ENCODE measurements at places on chromosomes 5 and 9. TPM values are rescaled to one million over a fixed set of nuclear protein-coding genes. Genes with fewer than 3 reads are reported as not detected.

- no peak for DNase-seq
Measured at GRCh38 chr9:79868567-79869189, 296.9 kb downstream of the TLE4 start.

GRCh38 chr9:7828334-7828733 lies 28.8 kb upstream of the DMAC1 start:
- no peak for DNase-seq

GRCh38 chr5:115414406-115415142 lies 118.1 kb upstream of the CCDC112 start:
- DNase-seq = peak; percentile 59

GRCh38 chr5:58410441-58410840 lies 49.4 kb downstream of the PLK2 start:
- DNase-seq = peak; percentile 80

DNA sequence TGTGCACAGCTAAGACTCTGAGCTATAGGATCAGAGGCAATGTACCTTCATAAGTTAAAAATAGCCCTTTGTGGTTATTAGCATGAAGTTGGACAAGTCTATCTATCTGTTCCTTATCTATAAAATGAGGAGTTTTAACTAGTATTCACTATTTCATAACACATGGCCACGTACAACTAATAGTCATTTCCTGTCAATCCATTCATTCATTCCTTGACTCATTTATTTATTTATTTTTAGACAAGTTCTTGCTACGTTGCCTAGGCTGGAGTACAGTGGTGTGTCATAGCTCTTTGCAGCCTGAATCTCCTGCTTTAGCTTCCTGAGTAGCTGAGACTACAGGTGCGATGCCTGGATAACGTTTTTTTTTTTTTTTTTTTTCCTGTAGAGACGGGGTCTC lies 92.1 kb downstream of the NR3C1 start:
- peak; percentile 60 for DNase-seq

DNA sequence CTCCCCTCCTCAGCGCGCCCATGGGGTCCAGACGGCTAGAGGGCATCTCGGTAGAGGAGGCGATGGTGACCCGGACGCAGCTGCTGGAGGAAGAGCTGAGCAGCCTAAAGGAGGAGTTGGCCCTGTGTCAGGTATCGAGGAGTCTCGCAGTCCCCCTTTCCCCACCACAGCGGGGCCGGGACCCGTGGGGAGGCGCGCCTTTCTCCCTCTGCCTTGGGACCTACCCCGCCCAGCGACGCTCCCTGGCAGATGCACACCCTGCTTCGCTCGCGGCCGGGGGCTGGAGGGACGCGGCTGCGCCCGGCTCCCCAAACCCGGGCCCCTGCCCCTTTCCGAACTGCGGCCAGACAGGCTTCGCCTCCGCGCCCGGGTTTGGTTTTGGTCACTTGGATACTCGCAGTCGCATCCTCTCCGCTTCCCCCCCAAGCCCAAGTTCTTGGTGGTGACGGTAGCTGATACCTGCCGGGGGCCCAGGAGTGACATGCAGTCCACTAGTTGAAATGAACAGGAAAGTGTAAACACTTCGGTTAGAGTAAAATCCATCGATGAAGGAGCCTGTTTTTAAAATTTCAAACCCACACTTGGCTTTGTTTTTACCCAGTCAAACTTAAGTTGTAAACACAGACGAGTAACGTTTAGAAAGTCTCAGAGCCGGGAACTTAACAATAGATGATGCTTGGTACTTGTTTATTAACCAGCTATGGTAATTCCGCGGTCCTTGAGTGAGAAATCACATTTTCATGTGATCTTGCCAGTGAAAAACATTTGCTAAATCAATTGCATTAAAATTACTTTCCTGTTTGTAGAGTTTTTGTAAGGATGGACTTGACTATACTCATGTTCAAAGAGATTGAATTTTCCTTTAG lies 688 bp downstream of the CNTLN start:
- DNase-seq = peak; percentile 32

DNA sequence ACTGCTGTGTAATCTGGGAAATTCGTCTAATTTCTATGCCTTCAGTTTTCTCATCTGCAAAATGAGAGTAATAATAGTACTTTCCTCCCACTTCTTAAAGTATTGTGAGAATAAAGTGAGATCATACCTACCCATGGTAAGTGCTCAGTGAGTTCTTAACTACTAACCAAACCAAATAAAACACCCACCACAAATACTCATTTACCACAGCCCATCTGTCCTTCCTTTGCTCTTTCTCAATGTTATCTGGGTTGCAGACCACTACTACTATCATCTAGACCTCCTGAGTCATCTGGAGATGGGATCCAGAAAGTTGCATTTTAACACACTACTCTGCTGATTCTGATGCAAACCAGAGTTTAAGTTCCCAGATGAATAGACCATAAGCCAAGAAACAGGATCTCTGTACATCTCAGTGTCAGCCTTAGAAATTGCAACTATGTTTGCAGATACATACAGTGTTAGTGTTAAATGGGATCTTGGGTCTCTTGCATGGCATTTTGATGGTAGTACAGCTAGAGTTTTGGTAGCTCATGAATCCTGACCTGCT lies 105.4 kb upstream of the ATP10B start:
- DNase-seq = no peak

GRCh38 chr5:168931638-168932345 lies 352.6 kb upstream of the PANK3 start:
- DNase-seq = peak; percentile 77

- no peak for DNase-seq
Measured at GRCh38 chr9:117302487-117302886, 112.4 kb downstream of the ASTN2 start.

DNA sequence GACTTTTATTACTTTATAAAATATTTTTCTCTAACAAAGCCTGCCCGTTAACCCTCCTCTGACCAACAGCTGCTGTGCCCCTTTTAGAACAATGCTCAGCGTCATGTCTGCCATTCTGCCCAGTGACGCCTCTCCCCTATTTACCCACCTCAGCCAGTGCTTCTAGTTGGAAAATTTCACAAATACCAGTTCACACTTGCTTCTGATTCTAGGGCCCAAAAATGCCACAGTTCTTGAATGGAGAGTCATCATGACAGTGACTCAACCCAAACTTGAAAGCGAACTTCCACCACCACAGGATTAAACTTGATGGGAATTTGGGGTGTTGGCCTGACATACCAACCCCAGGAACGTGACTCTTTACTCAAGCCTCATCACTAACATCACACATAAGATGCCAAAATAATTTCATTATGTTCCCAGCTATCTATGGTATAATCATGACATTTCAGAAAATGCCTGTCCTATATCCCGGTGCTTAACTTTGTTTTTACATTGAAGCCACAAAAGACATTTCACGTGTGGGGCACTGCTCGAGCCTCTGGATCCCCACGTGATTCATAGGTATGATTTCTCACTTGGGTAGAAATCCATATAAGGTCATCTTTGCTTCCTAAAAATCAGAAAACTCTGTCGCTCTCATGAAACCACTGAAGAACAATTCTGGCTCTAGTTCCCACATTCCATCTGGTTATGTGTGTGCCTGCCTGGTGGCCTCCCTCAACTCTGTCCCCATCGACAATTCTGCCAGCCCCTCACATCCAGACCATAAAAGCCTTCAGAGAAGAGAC lies 220.9 kb downstream of the ACTL7B start:
- DNase-seq = peak; percentile 78

- DNase-seq = no peak
Measured at GRCh38 chr5:72633041-72633445, 125.8 kb upstream of the ZNF366 start.

GRCh38 chr9:74120061-74120460 lies 377.1 kb upstream of the RORB start:
- no peak for DNase-seq

DNA sequence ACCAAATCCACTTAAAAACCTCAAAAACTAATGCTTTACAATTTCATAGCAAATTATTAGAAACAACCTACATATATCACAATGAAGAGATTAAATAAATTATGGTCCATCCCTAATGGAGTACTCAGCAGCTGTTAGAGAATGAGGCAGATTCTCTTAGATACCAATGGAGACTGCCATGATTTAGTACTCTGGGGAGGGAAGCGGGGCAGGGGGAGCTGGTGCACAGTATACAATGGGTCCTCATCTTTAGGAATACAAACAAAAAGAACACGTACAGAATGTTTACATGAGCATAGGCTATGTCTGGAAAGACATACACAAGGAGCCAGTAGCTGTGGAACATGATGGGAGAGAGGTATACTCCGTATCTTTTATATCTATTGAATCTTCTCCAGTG lies 2.0 kb downstream of the LIFR start:
- DNase-seq = no peak

DNA sequence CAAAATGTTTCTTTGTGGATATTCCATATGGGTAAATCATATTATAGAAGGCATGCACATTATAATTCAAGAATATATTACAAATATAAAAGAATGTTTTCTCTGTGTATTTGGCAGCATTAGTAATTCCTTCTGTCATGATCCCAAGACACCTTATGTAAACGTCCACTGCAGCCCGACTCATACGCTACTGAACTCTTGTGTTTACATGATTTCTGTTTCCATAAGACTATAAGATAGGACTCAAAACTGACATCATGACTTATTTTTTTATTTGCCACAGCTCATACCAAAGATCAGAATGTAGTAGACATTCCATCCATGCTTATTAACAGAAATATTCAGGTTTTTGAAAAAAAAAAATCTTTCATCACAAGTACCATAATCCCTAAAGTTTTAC lies 234.1 kb downstream of the AP3B1 start:
- no peak for DNase-seq

DNA sequence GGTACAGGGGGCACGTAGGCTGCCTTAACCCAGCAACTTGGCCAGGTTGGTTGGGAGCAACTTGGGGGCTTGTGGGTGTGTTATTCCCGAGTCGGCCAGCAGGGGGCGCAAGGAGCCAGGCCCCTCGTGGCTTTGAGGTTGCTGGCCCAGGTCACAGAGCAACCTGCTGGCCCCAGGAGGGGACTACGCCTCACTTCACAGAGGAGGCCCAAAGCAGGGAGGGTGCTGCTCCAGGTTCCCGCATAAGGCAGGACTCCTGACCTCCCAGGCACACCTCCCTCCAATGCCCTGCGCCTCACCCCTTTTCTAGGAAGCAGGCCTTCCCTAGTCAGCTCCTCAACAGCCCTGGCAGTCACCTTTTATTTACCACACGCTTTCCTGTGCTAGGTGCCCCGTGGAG lies 18.1 kb downstream of the KYAT1 start:
- peak; percentile 77 for DNase-seq

- DNase-seq = no peak
Measured at GRCh38 chr5:139378101-139378825, 4.8 kb downstream of the SLC23A1 start.

DNA sequence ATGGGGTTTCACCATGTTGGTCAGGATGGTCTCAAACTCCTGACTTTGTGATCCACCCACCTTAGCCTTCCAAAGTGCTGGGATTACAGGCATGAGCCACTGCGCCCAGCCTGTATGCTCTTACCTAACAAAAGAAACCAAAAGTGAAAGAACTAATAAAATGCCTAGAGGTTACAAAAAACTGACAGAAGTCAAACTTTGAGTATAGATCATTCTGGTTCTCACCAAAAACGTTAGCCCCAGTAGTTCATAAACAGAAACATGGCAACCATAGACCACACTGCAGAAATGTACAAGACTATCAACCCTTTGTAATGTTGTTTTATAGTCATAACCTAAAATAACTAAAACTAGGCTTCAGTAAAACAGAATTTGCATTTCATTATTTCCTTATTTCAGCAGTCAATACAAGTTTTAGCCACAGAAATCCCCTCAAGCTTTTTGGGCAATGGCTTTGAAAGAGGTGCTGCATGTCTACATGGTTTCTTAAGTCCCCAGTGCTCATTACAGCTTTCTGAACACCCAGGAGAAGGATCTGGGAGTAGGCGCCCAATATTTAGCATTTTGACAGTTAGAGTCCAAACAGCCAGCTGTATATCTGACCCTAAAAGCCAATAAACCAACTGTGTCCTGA lies 72.5 kb downstream of the EPB41L4A start:
- no peak for DNase-seq

GDF9 gene
- not detected for total RNA-seq

ZNF618 gene
- total RNA-seq = 5.0 TPM

RGS7BP gene
- 0.09 TPM for total RNA-seq

PCDHA1 gene
- total RNA-seq = 0.42 TPM

TMEM171 gene
- total RNA-seq = 1.5 TPM

CATSPER3 gene
- 0.06 TPM for total RNA-seq

TRAF2 gene
- 25.4 TPM for total RNA-seq

Measured in Daoy (cell line).